Temporal lobe (tissue), 4 donors: ENCODE measurements at places on chromosomes 7 and 10. TPM values are rescaled to one million over a fixed set of nuclear protein-coding genes. Genes with fewer than 3 reads are reported as not detected.

The NEUROG3 gene
- not detected for total RNA-seq

The NKX1-2 gene
- 0.25 TPM for total RNA-seq

The GOLGA7B gene
- 17.7 TPM for total RNA-seq

The EZH2 gene
- 23.6 TPM for total RNA-seq

The PAPOLB gene
- 0.74 TPM for total RNA-seq

The SPDYE18 gene
- 1.2 TPM for total RNA-seq

The REEP3 gene
- total RNA-seq = 14.3 TPM

The VAX1 gene
- total RNA-seq = 1.7 TPM

The DOCK1 gene
- total RNA-seq = 13.5 TPM

The UTF1 gene
- total RNA-seq = not detected

The FAM24B gene
- 3.7 TPM for total RNA-seq

The SLC13A4 gene
- 7.4 TPM for total RNA-seq

The TAS2R41 gene
- not detected for total RNA-seq

The FANK1 gene
- total RNA-seq = 1.5 TPM

The CXCL12 gene
- total RNA-seq = 15.0 TPM

The C10orf90 gene
- 0.49 TPM for total RNA-seq

The FAM25G gene
- total RNA-seq = not detected

The DRGX gene
- not detected for total RNA-seq

The HMX3 gene
- not detected for total RNA-seq

The RAB18 gene
- total RNA-seq = 78.4 TPM

The NEUROD6 gene
- 325 TPM for total RNA-seq

The OR2A12 gene
- not detected for total RNA-seq

The ABCC2 gene
- 0.49 TPM for total RNA-seq

The SRRT gene
- 30.7 TPM for total RNA-seq

The MRPL32 gene
- 29.5 TPM for total RNA-seq

The ATP6V0A4 gene
- total RNA-seq = 0.74 TPM

The GIMAP4 gene
- total RNA-seq = 4.7 TPM

The SEPHS1 gene
- 31.7 TPM for total RNA-seq

The EVX1 gene
- total RNA-seq = not detected

The TMEM140 gene
- 0.49 TPM for total RNA-seq

The FOXP2 gene
- total RNA-seq = 19.2 TPM

The DKK1 gene
- total RNA-seq = 3.0 TPM

The GIMAP5 gene
- total RNA-seq = 2.7 TPM

The AKR1D1 gene
- not detected for total RNA-seq

The ASIC3 gene
- total RNA-seq = 1.2 TPM

The FIGNL1 gene
- total RNA-seq = 40.8 TPM

The HOGA1 gene
- 0.25 TPM for total RNA-seq

The INA gene
- 161 TPM for total RNA-seq

The TSPAN15 gene
- 3.7 TPM for total RNA-seq

The RSPH10B2 gene
- 2.2 TPM for total RNA-seq

The OPN1SW gene
- not detected for total RNA-seq

The TMEM72 gene
- total RNA-seq = not detected

The PLA2G12B gene
- not detected for total RNA-seq

The TBL2 gene
- 33.9 TPM for total RNA-seq

The PRRT4 gene
- 3.7 TPM for total RNA-seq

The KCND2 gene
- 38.6 TPM for total RNA-seq

The CC2D2B gene
- 0.98 TPM for total RNA-seq

The GLUD1 gene
- total RNA-seq = 139 TPM

The ATG9B gene
- 1.2 TPM for total RNA-seq

The RNLS gene
- total RNA-seq = 4.2 TPM

The PCLO gene
- 66.4 TPM for total RNA-seq

The FXYD4 gene
- total RNA-seq = not detected

The RBP4 gene
- total RNA-seq = 5.9 TPM
